ENCODE measurements at places on chromosomes 1 and 21.

GRCh38 chr1:10419351-10419750 lies 10.9 kb upstream of the CENPS start:
- no peak for DNase-seq

- no peak for DNase-seq
These were observed 40.7 kb downstream of the PEX14 start for GRCh38 chr1:10515301-10515975.

DNA sequence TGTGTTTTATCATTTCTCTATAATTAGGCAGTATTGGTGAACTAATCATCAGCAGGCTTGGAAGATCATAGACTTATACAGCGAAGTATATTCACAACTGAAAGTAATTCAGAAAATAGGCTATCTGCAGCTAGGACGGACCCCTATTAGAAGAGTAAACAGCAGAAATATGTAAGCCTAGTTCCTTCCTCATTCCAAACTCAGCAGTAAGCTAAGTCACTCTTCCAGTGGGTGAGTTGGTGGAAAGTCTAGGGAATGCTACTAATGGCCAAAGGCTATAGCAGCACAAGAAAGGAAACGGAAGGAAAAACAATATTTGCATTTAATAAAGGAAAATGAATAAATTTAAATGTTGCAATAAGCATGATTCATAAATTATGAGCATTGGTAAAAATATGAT lies 918.1 kb upstream of the TMPRSS15 start:
- DNase-seq: no peak

GRCh38 chr1:37633938-37634243 lies 801 bp downstream of the RSPO1 start:
- DNase-seq: no peak

DNA sequence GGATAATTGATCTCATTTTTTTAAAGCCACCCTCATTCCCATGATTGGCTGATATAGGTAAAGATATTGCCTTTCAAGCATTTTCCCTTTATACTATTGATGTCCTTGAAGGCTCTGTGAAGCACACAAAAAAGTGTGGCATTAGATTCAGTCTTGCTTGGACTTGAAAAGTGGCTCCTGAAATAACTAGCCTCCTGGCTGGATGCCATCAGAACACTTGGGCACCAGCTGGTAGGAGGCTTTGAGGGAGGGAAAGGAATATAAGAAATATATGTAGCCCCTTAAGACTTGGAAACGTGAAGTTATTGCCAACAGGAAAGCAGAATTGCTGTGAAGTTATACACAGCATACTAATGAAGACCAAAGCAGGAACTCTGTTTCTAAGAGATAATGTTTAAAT lies 14.1 kb downstream of the MTR start:
- no peak for DNase-seq

- DNase-seq: no peak
These were observed 293.9 kb downstream of the GRIK1 start for GRCh38 chr21:29645666-29646553.

- no peak for DNase-seq
These were observed 119.0 kb downstream of the HIVEP3 start for GRCh38 chr1:41799723-41800122.

DNA sequence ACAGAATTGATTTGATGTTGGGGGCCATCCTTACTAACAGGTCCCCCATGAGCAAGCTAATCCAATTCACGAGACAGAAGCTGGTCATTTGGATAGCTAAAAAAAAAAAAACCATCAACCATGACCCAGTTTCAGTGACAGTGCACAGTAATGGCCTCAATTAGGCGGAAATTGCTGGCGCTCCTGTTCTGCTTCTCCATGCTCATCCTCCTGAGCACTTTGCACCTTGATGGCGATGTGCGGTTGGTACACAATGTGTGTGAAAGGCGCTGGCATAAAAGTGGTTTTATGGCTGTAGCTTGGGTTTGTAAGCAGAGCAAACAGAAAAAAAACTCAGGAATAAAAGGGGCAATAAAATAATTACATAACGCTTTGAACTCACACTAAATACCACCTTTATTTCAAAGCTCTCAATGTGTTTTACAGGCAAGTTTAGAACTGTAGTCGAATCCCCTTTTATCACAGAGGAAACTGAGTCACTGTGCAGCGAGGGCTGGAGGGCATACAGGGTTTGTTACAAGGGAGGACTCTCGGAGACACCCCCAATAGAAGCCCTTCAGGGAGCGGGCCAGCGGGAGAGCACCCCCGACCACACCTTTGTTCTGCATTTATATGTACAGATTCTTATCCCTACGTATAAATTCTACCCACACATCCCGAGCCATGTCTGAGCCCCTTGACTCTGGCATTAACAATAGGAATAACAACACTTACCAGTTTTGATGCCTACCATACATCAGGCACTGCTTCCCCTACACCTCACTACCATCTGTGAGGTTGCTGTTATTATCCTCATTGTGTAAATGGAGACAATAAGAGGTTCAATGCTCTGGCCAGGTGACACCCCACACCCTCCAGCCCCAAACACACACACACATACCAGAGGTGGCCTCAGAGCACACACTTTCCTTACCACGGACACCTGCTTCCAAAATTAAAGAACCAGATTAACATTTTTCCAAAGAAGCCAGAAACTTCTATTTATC lies 213.5 kb upstream of the IRF2BP2 start:
- no peak for DNase-seq

GRCh38 chr1:6239950-6240768 lies 3.8 kb upstream of the HES3 start:
- DNase-seq: no peak

- no peak for DNase-seq
These were observed 19.0 kb upstream of the LUZP1 start for GRCh38 chr1:23187637-23188036.

- no peak for DNase-seq
These were observed 370.5 kb upstream of the VAMP3 start for GRCh38 chr1:7400566-7400965.

- DNase-seq: no peak
These were observed 49.5 kb upstream of the DNAJC6 start for GRCh38 chr1:65259816-65260215.

- DNase-seq: no peak
These were observed 1.5 kb upstream of the ST6GALNAC5 start for GRCh38 chr1:76865696-76866286.

GRCh38 chr1:1272341-1273208 lies 1.1 kb downstream of the UBE2J2 start:
- no peak for DNase-seq

DNA sequence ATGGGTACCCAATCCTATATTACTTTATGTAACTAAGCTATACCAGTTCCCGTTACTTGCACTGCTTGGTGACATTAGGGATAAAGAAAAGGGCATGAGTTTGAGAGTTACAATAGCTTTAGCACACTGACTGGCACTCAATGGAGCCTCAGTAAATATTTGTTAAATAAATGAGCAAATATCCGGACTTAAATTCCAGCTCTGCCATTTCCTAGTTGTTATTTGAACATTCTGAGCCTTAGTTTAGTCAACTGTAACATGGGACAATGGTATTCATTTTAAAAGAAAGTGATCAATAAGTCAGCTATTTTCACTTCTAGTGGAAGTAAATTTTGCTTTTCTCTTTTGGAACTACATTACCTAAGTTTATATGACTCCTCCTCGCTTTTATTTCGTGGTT lies 198.7 kb downstream of the ZC3H11B start:
- no peak for DNase-seq

DNA sequence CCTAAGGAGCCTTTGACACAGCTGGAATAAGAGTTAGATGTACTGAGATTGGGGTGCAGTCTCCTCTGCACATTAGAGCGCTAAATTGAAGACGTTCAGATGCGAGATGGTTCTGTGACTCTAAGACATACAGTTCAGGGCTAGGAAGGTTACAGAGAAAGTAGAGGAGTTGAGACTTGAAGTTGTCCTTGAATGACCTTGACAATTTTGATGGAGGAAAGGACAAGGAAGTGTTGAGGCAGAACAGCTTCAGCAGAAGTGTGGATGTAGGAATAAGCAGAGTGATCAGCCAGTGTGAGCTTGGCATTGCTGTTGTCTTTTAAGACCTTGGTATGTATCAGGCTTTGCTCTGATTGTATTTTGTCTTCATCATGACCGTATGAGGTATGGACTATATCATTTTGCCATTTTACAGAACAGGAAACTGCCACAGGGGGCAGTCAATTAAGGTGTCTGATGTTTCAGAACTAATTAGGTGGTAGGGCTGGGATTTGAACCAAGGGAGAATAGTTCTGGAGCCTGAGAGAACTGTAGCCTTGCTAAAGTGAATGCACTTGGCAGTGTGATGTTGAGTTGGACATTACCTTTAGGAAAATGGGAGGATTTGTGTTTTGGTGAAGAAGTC lies 9.2 kb downstream of the TTF2 start:
- DNase-seq: no peak

- DNase-seq: no peak
These were observed 2.6 kb upstream of the DYRK1A start for GRCh38 chr21:37363936-37364335.

DNA sequence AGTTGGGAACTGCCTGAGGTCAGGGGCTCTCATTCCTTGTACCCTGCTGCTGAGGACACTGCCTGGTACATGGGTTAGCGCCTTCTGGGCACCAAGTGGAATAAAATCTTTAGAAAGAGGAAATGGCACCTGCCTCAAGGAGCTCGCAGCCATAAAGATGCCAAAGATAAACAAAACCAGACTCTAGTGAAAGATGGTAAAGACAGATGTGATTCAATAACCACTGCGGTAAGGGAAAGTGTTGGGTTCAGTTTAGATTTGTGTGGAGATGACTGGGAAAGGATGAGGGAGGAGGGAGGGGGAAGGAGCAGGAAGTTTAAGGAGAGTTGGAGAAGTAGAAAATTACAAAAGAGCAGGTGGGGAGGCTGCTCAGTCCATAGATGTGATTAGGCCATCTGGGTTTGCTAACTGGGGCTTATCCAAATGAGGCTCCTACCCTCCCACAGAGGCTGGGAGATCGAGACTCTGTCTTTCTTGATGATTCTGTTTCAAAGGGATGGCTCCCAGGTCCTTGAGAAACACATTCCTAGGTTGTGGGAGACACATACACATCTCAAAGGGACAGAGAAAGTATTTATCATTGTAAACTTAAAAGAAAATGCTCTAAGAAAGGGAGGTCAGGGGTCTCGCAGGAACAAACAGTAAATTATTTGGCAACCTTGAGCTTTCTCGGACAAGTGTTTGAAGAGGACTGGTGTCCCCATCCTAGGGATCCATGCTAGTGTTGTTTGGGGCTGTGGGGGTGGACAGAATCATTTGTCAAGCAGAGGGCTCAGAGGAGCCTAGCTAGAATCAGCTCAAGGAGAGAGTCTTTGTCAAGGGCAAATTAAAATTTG lies 65.7 kb upstream of the MORC3 start:
- no peak for DNase-seq

DNA sequence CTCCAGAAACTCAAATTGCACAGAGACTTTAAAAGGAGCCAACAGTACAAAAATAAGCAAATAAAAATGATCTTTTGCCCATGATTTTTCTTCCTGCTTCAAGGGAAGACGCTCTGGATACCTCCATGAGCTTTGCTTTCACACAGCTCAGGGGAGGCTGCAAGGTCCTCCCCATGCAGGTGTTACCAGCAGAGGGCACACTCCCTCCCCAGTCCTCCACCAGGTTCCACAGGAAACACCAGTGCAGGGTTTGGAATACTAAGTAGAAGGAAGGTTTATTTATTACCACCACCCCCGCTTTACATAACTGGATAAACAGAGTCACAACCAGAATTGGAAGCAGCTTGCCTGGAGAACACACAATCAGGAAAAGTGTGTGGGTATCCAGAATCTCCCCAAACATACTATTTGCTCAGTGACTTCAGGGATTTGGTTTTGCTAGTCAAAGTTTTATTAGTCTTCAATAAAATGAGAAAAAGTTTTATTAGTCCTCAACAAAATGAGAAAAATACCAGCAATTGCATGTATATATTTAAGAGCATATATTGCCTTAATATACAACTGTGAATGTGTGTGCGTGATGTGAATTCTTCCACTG lies 37.3 kb downstream of the HSD3B1 start:
- no peak for DNase-seq

GRCh38 chr1:154998818-154999570 lies 3.6 kb upstream of the ZBTB7B start:
- DNase-seq: peak; percentile 92

DNA sequence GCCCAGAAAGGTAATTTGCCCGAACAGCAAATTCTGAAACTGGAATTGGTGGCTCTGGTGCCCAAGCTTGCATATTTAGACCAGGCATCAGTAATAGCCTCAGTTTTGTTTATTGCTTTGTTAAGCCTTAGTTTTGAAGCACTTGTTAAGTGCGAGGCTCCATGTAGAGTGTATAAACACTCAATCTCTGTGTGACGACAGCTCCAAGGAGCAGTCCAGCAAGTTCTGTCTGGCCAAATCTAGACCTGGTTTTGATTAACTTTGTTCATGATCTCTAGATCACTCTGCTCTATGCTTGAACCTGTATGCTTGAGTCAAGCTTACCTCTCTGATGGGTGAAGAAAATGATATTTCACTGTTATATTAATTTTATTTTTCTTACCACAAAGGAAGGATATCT lies 37.4 kb downstream of the DOP1B start:
- DNase-seq: no peak

DNA sequence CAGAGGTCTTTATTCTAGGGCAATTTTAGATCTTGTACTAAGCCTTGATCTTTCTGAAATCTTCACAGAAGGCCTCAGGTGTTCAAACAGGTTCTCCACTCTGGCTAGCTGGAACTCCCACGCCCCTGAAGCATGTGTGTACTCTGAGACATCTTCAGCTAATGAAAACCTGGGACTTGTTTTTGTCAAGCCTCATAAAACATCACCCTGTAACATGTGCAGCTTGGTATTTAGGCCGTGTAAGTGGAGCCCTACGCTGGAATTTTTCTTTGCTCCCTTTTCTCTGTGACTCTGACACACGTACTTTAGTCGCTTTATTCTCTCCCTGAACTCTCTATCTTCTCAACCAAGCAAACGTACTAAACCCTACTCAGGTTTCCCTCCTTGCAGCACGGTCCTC lies 701.9 kb upstream of the ZP4 start:
- DNase-seq: no peak

GRCh38 chr1:19495000-19495656 lies 9.8 kb upstream of the CAPZB start:
- no peak for DNase-seq

GRCh38 chr1:87683196-87683956 lies 354.7 kb downstream of the LMO4 start:
- DNase-seq: no peak

DNA sequence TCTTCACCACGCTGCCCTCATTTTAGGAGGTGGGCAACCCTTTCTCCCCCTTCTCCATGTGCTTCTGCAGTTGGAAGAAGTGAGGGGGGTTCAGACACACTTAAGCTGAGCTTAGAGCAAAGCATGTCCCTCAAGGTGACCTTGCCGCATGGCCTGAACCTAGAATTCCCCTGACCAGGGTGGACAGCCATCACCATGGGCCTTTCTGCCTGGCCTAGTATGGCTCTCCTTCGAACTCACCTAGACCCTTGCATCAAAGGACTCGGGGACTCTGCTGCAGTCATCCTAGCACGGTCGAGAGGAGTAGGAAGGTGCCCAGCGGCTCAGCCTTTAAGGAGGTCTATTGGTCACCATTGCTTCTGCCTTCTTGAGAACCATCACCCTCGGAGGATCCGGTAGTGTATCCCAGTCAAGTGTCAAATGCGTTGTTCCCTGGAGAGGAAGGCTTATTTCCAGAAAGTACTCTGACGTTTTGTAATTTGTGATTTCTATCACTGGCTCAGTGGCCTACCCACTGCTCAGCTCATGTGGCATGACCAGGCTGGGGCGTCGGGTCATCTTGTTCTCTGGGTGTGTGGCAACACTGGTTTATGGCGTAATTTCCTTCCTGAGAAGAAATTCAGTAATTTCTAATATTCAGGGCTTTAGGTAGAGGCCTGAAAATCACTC lies at the start of gene KCNE1:
Gene KCNE1, minus strand, starts transcription at position 424 of the 669 bp plus-strand sequence. CDS start 62,576 bp downstream, outside the sequence.
- DNase-seq: no peak

- DNase-seq: no peak
These were observed 41.3 kb downstream of the PIK3C2B start for GRCh38 chr1:204453141-204453772.
